ENCODE measurements at places on chromosomes 2 and 18.

DNA sequence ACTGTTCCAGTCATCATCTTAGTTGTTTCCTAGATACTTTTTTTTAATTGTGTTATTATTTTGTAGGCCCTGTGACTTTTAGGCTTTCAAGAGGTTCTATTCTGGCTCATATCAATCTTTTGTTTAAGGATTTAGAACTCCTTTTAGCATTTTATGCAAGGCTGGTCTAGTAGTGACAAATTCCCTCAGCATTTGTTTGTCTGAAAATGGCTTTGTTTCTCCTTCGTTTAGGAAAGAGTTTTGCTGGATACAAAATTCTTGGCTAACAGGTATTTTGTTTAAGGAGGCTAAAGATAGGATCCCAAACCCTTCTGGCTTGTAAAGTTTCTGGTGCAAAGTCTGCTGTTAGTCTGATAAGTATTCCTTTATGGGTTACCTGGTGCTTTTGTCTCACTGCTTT, 116.6 kb upstream of the SLC66A3 start:
- no peak for DNase-seq

- no peak for DNase-seq
Measured at GRCh38 chr2:164747783-164748433, 93.7 kb downstream of the COBLL1 start.

- peak; percentile 8 for DNase-seq
Measured at GRCh38 chr2:186749219-186749618, 55.4 kb downstream of the FAM171B start.

DNA sequence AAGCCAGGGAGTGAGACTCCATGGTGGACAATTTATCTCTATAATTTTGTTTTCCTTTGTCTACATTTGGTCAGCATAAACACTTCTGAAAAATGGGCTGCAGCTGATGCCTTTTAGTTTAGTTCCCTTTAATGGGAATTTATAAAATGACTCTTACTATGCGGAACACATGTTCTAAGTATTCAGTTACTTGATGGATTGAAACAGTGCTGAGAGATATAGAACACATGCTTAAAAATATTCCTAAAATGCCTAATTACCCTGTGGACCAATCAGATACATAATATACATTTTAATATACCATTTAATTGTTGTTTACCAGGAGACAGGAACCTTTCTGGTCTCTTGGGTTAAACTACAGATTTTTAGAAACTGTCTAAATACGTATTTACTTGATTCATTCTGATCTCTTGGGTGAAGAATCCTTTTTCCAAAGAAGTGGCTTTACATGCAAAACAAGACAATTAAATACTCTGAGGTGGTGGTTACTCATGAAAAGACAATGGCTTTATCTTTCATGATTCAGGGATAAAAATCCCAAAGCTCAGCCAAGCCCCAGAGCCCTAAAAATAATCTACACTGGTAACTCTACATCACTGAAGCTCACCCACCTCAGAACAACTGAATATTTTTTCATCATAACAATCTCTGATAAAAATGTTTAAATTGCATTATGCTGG, 128.1 kb upstream of the SERTAD2 start:
- DNase-seq: peak; percentile 47

DNA sequence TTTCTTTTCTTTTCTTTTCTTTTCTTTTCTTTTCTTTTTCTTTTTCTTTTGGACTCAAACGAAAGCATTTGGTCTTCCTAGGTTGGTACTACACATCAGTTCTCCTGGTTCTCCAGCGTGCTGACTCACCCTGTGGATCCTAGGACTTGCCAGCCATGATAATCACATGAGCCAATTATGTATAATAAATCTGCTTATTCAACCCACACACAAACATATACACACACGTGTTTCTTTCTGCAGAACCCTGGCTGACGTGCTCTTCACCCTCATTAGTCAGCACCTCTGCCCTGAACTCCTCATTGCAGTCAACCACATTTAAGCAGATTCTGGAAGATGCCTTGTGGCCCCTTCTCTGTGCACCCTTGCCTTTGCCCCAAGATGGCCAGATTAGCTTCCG, 162.4 kb upstream of the MYT1L start:
- no peak for DNase-seq

- DNase-seq: no peak
Measured at GRCh38 chr2:132795220-132795619, 125.2 kb upstream of the LYPD1 start.

GRCh38 chr2:26185304-26185928, 12.5 kb downstream of the GAREM2 start:
- DNase-seq: no peak

GRCh38 chr2:171158036-171158789, 2.5 kb downstream of the TLK1 start:
- DNase-seq: peak; percentile 14

GRCh38 chr2:174522553-174522952, 35.7 kb upstream of the GPR155 start:
- no peak for DNase-seq

- DNase-seq: no peak
Measured at GRCh38 chr2:98463988-98464771, 19.5 kb downstream of the INPP4A start.

- DNase-seq: no peak
Measured at GRCh38 chr18:22557168-22557941, 139.6 kb upstream of the CTAGE1 start.

GRCh38 chr2:101435001-101435862, 39.7 kb downstream of the RFX8 start:
- DNase-seq: peak; percentile 34

DNA sequence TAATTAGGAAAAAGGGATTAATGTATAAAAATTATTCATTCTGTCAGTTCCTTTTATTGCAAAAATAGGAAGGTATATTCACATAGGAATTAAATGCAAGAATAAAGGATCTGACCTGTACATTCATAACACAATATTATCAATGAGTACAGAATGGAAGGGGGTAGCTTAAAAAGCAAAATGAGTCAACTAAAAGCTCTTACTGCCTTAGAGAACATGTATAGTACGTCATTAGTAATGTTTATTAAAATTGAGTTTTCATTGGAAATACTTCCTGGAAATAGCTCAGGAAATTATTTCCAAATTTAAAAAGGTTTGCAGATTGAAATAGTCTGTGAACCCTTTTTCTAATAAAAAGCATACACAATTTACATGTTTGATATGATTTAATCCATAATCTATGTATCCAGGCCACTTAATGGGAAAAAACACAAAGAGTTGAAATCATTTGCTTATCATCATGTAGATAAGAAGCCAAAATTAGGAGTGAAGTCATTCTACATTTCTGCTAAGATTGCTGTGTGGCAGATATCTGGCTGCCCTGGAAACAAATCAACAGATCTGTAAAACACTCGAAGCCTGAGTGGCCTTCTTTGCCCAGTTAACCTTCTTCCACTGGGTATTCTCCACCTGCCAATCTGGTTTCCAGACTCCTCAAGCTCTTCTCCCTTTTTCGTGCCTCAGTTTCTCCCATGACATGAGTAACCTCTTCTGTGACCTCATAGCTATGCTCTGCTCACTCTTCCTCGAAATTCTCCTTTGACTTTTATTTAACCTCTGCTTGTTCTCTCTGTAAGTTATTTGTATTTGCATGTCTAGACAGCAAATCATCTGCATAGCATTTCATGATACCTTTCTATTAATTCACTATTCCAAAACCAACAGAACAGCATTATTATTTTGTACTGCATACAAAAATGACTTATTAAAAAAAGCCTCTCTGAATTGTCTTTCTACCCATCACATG, 181.2 kb upstream of the REV1 start:
- no peak for DNase-seq

GRCh38 chr2:32947076-32947483, 327 bp downstream of the LTBP1 start:
- DNase-seq: no peak

DNA sequence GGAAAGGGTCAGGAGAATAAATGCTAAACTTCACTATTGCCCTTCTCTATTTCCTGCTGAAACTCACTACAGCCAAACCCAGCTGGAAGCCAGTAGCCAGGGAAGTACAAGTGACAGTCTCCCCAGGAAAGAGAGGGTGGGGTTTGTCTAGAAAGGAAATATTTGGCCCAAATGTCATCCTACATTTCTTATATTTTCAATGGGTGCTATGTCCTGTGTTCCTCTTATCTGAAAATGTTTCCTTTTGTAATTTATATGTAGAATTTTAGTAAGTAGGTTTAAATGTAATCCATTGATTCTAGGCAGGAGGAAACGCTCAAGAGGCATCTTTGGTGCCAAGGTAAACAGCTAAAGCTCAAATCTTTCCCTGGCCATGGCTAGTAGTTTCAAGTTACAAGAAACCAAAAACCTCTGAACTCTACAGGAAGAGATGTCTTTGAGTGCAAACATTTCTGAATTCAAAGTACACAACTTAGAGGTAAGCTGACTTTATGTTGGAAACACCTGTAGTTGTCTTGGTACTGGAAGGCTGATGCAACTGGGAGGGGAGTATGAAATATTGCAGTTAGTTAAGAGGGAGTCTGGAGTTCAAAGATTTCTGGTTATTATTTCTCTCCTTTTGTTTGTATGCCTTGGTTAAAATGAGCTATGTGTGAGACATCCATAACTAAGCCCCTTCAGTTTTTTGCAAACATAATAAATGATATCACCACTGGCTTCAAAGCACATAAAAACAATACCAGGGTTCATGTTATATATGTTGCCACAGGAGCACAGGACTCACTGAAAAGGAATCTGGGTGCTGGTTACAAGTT, 356.1 kb upstream of the ZC3H15 start:
- DNase-seq: peak; percentile 40

DNA sequence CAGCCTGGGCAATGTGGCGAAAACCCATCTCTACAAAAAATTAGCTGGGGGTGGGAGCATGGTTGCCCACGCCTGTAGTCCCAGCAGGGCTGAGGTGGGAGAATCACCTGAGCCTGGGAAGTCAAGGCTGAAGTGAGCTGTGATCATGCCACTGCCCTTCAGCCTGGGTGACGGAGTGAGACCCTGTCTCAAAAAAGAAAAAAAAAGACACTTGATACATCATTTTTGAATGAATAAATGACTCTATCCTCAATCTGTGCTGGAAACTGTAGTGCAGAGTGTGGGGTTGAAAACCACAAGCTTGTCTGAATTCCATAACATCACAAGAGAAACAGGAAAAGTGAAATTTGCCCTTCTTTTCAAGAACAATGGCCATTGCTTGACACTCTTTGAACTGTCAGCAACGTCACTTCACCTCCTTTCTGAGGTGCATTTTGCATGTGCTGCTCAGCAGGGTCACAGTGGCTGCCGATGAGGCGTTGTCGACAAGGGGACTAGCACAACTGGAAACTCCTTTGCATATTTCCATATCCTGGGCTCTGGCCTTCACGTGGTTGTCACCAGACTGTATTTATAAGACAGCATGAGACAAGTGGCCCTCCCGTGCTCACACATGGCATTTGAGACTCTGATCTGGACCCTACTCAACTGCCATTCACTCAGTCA, 54.2 kb downstream of the DDX1 start:
- no peak for DNase-seq

- DNase-seq: no peak
Measured at GRCh38 chr18:78543201-78543725, 436.4 kb upstream of the SALL3 start.

DNA sequence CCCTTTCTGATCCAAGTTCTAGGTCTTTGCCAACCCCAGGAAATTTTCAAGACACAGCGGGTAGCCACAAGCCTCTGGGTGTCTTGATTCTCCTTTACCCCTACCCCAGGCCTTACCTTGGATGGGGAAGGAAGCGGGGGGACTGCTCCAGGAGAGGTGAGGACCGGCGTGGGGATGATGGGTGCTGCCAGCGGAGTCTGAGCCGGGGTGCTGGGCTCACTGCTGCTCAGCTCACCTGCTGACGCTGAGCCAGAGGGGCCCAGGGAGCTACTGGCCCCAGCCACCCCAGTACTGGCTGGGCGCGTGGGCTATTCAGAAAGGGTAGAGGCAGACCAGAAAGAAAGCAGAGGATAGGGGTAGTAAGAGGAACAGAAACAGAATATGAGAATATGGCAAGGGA, 8.7 kb downstream of the DCTN1 start:
- no peak for DNase-seq

DNA sequence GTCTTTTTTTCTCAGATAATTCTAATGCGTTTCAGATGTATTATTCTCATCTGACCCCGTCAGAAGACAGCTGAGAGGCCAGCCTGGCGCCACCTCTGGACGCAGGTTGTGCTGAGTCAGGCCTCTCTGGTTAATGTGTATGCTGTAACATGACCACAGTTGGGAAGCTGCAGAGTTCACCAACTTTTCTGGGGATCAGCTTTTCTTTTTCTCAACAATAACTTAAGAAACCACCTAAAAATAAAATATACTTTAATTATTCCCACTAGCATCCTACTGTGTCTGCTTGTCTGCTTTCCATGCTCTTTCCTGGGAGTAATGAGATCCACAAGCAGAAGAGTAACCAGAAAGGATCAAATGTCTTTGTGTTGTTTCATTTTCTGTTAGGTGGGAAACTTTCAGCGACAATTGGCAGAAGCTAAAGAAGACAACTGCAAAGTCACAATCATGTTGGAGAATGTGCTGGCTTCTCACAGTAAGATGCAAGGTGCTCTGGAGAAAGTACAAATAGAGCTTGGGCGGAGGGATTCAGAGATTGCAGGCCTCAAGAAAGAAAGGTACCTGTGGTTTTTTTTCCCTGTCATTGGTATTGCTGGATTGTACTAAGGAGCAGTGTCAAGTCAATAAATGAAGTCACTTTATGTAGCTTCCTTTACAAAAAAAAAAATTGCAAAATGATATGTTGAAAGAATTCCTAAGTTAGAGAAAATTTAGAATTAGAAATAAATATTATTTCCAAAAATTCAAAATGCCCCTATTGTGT, 79.8 kb downstream of the CCDC150 start:
- DNase-seq: no peak

DNA sequence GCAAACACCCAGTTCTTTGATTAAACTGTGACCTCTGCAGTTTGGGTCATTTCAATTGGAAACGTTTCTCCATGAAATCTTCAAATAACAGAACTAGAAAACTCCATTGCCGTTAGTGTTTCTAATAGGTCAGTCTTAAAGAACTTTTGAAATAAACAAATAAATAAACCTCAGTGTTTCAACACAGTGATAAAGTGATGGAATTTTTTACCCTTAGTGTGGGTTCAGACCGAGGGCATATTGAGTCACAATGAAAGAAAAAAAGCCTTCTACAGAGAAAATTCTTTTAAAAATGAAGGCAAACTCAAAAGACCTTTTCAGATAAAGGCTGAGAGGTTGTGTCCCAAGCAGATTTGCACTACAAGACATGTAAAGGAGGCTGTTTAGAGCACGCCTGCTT, 149.6 kb downstream of the NCKAP5 start:
- no peak for DNase-seq

- peak; percentile 1 for DNase-seq
Measured at GRCh38 chr2:24652265-24653182, 140.7 kb downstream of the PTRHD1 start.

DNA sequence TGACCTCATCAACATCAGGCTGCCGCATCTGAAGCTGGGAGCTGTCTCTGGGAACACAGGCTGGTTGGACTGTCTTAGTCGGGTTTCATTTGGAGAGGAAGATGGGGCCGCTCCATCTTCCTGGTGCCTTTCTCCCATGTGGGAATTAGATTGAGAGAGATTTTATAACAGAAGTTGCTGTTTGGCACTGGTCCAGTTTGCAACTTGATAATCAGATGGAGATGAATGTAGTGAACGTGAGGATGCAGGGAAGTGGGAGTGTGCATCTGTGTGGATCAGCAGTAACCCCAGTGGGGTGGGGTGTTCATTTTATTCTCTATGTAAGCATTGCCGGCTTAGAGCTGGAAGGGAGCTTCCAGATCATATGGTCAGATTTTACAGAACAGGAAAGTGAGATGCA, 250.9 kb downstream of the DCDC2C start:
- no peak for DNase-seq
